ENCODE measurements at places on chromosomes 5 and 9. TPM values are rescaled to one million over a fixed set of nuclear protein-coding genes. Genes with fewer than 3 reads are reported as not detected.

GRCh38 chr5:161286066-161286655 is 260.4 kb downstream of the GABRB2 start:
- no peak for DNase-seq

DNA sequence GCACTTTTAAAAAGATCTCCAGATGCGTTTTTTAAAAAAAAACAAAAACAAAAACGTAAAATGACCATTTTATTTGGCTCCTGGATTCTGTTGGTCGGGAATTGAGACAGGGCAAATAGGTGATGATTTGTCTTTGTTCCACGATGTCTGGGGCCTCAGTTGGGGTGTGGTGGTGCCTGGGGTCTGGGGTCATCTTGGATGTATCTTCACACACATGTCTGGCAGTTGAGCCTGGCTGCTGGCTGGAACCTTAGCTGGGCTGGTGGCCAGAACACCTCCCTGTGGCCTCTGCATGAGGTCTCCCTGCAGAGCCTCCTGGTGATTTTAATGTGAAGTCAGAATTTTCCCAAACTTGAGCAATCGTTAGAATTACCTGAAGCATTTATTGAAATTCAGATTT is 42.5 kb upstream of the BASP1 start:
- DNase-seq = no peak

GRCh38 chr9:23743036-23743435 is 83.0 kb downstream of the ELAVL2 start:
- no peak for DNase-seq

The OTP gene
- not detected for total RNA-seq

DNA sequence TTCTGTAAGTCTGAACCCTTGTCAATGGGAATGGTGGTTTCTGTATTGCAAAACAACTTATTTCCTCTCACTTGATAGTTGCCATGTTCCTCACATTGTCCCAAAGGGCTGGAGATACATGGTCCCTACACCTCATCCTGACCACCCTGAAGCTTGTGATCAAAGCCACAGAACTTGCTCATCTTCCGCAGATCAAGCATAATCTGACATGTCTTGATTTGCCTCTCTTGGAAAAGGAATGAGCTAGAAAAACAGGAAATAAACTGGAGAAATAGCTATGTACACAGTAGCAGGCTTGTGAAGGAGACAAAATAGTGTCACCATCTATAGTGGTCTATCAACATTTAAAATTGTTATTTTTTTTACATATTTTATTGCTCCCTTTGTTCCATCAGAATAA is 871.9 kb upstream of the C9orf72 start:
- DNase-seq = no peak

The OBP2B gene
- total RNA-seq = not detected

GRCh38 chr5:138149530-138149929 is 10.3 kb upstream of the NME5 start:
- DNase-seq = no peak

DNA sequence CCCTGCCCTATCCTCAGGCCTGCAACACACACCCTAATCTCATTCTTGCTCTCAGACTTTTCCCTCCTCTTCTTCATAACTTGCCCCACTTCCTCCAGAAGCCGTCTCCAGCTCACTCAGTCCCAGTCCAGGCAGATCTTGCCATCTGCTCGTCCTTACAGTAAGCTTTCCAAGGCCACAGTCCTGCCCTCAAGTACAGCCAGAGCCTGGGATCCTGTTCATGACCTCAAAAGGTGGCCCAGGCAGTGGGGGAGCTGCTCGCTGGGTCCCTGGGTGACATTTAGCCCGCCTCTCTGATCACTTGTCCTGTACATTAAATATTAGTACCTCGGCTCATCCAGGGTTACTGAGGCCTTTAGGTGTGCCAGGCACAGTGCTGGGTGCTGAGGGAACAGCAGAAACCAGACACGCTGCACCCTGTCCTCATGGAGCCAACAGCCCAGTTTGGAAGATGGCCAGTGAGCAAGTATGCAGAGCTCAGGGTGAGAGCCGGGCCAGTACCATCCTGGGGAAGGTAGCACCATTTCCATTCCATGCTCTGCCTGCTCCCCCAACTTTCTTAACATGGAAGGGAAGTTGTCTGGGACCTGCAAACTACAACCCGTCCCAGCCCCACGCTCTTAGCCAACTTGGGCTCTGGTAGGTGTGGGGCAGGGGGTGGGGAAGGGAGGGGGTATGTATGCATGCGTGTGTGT is 100.4 kb downstream of the C5orf15 start:
- DNase-seq = no peak

DNA sequence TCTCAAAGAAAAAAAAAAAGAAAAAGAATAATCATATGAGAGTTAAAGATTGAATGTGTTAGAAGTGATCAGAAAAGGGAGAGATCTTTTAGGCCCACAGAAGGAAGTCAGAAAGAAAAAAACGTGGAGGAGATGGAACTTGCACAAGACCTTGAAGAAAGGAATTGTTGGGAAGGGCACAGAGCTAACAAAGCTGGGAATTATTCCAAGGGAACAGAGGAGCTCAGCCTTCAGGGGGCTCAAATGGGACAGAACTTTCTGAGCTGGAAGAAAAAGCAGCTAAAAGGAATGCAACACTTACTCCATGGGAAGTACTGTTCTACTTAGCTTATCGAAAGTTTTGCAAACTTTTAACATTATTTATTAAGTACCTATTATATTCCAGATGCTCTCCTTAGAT is 153.4 kb upstream of the ADRA1B start:
- DNase-seq = no peak

DNA sequence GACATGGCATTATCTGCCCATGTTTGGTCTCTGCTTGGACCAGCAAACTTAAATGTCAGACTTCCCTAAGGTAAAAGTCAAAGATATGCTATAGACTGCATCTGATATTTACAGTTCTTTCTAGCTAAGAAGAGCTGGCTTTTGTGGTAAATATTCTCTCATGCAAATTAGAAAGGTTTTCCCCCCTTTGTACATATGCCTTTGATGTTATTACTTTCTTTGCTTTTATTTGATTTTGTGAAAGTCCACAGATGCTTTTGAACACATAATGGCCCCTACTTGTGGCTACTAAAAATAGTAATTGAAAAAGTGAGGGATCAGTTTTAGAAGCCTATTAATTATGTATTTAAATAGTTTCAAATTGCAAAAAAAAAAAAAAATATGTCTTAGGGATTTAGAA is 104.2 kb downstream of the SV2C start:
- no peak for DNase-seq

The FREM1 gene
- not detected for total RNA-seq

DNA sequence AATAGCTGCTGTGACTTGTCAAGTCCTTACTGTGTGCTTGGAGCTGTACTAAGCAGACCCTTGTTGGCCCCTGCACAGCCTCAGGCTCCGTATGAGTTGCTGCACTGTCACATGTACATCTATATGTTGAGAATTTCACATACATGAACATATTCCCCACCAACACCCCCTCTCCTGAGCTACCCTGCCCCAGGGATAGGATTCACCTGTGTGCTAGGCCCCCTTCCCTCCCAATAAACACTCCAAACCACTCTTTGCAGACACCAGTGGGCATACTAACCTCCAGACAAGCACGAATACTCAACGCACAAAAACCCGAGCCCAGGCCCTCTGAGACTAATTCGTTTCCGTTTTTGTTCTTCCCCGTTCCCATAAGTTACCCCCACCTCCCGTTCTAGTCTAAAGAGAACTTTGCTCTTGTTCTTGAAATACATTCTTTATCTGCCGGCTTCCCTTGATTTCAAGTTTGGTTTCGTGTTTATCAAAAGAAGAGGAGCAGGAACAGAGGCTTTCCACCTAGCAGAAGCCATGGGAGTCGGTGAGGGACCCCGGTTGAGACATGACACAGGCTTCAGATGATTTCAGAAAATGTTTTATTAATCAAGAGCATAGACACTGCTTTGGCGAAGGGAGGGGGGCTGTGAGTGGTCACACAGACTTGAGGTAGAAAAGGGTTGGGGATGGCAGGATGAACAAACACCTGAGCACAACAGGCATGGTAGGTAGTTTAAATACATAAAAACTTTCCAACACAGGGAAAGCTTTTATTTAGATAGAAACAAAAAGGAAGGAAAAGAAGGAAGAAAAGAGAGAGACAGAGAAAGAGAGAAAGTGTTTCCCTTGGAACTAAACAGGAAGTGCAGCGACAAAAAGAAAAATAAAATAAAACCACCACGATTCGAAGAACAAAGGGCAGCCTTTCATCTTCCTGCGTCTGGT is 3.4 kb downstream of the HAND1 start:
- no peak for DNase-seq

DNA sequence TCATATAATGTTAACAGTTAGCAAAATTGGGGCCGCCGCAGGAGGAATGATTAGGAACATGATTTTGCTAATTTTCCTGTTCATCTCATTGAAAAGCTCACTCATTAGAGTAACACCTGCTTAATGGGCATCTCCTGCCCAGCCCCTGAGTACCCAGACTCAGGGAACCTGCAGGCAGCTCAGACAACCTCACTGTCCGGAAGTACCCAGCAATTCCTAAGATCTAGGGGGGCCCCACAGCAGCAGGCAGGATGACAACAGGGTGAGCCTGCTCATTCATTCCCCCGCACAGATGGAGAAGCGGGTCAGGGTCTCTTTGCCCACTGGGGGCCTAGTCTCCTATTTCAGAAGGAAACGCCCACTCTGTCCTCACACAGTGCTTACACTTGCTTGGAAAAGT is 12.6 kb downstream of the FAM78A start:
- DNase-seq = no peak

The PRSS3 gene
- total RNA-seq = not detected

The ACOT12 gene
- not detected for total RNA-seq

- no peak for DNase-seq
These were observed at the start of gene SVEP1 for GRCh38 chr9:110579034-110579861. Gene SVEP1, minus strand, starts transcription at chr9:110579741. Its CDS starts 198 bp downstream, at chr9:110579543.

DNA sequence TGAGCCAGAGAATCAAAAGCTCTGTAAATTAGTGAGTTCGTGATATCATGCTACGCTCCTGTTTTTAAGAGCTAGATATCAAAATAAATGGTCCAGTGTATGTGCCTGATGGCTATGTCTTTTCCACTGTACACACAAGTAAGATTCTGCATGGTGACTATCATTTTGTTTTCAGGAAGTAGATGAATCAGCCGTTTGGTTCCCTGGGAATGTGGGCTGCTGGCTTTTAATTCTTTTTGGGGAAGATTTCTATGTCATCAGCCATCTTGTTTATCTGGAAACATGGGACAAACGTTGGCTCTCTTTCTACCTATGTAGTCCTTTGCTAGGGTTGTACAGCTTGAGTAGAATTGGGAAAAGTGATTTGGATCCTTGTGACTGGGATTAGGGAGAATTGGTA is 126.7 kb downstream of the GRIA1 start:
- DNase-seq = no peak

The PLAA gene
- total RNA-seq = 36.4 TPM

GRCh38 chr5:122195802-122196394 is 66.6 kb downstream of the ZNF474 start:
- DNase-seq = no peak

DNA sequence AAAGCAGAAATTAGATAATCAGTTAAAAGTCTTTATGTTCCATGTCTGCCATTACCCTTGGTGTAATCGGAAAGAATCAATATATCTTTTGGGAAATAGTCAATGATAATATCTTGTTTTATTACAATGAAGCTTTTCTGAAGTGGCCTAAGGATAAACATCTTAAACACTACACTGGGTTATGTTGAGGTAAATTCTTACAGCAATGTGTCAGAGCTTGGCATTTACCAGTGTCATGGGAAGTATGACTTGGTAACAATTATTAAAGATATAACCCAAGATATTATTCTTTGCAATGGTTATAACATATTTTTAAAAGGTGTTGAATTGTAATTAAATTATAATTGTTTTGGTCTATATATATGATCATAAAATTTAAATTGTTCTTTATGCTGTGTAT is 84.7 kb downstream of the CFAP95 start:
- DNase-seq = no peak

DNA sequence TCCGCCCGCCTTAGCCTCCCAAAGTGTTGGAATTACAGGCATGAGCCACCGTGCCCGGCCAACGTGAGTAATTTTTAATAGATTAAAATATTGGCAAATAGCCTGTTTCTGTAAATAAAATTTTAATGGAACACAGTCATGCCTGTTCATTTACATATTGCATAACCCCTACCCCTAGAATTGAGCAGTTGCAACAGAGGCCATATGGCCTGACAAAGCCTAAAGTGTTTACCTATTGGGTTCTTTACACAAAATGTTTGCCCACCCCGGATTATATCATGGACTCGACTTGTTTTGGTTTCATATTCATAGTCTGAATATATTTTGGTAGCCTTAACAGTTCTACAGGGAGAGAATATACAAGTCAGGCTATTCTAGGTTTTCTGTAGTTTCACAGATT is 5.3 kb downstream of the NSA2 start:
- no peak for DNase-seq

The PHF24 gene
- 0.11 TPM for total RNA-seq

The KCNIP1 gene
- not detected for total RNA-seq

DNA sequence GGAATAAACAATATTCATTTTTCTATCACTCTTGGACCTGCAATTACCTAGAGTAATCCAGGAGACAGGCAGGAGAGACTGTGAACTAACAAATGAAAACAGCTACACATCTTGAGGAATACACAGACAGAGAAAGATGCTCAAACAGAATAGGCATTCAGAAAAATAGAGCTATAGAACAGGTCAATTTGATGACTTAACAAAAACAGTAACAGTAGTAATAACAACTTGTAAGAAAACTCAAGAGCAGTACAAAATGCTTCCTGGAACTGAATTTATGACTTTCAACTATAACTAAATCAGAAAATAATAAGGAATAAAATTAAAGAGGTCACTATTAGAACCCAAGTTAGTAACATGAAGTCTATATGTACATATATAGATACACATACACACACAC is 579.3 kb downstream of the TLR4 start:
- DNase-seq = no peak

The PCDHA6 gene
- not detected for total RNA-seq

DNA sequence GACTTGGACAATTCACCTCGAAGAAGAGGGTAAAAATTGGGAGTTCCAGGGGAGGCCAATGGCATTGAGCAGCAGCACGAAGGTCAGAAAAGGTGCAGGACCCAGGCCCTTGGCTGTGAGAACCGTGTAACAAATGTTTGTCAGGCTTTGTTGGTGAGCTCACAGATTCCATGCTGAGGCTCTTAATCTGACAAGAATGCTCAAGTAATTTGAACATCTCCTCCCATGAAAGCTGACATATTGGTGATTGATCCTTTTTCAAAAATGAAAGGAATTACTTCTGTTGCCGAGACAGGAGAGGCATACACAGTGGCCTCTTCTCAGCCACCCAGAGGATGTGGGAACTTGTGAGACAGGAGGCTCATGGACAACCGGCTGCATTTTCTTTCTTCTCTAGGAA is 11.6 kb downstream of the RAI14 start:
- no peak for DNase-seq

The SH2D3C gene
- total RNA-seq = 25.1 TPM
